Stimulated activated CD8-positive, alpha-beta memory T cell treated with anti-CD3 and anti-CD28 coated beads, Interleukin-7, amount 100 ng/mL, for 1 hour (primary cell): ENCODE measurements at places on chromosomes 5 and 9.

GRCh38 chr5:153350175-153350883 is 140.1 kb upstream of the GRIA1 start:
- DNase-seq, result no peak

- no peak for DNase-seq
Measured at GRCh38 chr9:68913054-68913453, 100.9 kb downstream of the PRKACG start.

GRCh38 chr9:112535301-112535700 is 48.7 kb downstream of the KIAA1958 start:
- DNase-seq, result no peak

DNA sequence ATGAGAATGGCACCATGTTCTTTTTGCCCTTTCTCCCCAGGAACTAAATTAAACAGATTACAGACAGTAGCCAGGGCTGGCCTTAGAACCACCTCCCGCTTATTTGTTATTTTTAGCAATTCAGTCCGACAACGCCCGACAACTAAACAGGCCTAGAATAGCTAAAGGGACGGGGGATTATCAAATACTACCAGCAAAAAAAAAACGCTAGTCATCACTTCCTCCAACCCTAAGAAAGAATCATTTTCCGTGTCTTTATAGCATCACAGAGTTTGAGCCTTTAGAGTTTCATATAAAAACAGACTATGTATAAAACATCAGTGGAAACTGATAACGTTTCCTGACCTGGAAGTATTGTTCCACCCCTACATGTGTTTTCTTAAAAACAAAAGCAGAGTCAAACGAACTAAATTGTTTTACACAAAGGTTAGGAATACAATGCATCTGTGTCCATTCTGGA is 35.3 kb downstream of the PFDN1 start:
- DNase-seq, result no peak

DNA sequence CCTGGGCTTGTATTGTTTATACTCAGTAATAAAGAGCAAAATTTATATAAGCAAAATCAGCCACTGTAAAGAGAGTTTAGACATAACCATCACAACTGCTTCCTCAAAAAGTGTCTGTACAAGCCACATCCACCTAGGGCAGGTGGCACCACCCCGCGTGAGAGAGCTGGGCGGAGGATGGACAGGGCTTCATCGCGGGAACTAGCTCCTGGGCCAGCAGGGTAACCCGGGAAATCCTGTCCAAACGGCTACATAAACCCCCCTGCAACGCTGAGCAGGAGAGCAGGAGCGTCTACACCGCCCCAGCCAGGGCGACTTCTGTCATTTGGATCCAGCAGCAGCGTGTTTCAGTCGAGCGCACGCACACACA is 1.3 kb downstream of the SLC6A3 start:
- no peak for DNase-seq

- DNase-seq, result no peak
Measured at GRCh38 chr9:72980600-72981265, 27.9 kb upstream of the ALDH1A1 start.

DNA sequence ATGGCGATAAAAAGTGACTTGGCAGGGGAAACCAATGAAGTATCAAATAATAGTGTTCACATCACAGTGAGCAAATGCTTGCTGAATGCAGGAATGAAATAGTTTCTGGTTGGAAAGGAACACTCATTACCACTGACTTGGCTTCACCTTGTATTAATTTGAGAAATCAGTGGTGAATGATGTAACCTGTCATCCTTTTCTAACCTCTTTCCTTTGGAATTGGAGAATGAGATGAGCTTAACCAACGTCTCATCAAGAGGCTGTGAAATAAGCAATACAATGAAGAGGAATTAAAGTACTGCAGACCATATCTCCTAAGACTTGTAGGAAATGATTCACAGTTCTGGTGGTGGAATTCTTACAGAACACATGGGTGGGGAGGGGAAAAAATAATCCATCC is 192.2 kb downstream of the DMAC1 start:
- no peak for DNase-seq

DNA sequence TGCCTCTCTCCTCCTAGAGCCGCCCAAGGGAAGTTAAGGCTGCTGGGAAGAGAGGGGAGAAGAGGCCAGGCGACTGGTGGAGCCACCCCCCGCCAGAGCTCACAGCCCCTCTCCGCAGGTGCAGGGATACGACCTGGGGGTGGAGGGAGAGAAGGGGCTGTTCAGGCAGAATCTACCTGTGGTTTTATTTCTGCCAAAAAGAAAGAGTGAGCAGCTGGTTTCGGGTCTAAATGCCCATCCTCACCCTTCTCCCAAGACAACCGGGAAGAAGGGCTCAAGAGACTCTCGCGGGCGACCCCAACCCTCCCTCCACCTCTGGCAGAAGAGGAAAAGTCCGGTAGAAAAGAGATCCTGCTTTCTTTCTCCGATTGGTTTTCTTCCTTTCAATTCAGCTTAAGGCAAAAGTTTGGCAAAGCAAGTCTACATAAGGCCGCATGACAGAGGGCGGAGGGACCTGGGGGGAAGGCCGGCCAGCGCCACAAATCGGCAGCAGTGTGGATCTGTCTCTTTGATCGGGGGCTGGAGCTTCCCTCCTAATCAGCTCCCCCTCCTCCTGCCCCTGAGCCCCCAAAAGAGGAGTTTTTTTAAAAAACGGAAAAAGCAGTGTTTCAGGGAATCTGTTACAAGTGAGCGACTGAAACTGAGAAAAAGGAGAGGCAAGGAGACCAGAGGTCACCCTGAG is 16.3 kb downstream of the FAM78A start:
- no peak for DNase-seq

DNA sequence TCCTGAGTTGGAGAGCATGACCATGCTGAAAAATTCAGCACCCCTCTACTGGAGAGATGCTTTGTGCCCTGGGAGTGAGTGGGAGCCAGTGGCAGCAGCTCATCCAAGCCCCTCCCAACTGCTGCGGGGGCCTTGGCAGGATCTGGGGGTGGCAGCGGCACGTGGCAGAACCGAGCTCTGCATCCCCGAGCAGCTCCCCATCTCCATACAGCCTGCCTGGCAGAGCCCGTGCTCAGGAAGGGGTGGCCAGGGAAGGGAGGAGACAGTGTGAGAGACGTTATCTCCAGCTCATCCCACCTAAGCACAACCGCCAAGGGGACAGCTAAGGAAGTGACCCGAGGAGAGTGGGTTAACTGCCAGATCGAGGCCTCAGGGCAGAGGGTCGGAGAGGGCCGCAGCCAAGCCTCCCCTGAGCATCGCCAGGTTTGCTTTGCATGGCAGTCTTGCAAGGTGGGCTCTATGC is 17.2 kb upstream of the DPM2 start:
- DNase-seq, result no peak

GRCh38 chr9:113475031-113475430 is 11.5 kb downstream of the RGS3 start:
- no peak for DNase-seq

GRCh38 chr9:3788211-3788610 is 262.4 kb upstream of the RFX3 start:
- no peak for DNase-seq

- no peak for DNase-seq
Measured at GRCh38 chr5:177350776-177351391, 584 bp downstream of the LMAN2 start.

GRCh38 chr5:141172381-141173204 is at the start of gene PCDHB7:
Gene PCDHB7 (plus strand): TSS chr5:141172644. CDS start chr5:141172836, 192 bp downstream.
- DNase-seq, result no peak

GRCh38 chr5:79590396-79590999 is 21.7 kb upstream of the TENT2 start:
- no peak for DNase-seq

DNA sequence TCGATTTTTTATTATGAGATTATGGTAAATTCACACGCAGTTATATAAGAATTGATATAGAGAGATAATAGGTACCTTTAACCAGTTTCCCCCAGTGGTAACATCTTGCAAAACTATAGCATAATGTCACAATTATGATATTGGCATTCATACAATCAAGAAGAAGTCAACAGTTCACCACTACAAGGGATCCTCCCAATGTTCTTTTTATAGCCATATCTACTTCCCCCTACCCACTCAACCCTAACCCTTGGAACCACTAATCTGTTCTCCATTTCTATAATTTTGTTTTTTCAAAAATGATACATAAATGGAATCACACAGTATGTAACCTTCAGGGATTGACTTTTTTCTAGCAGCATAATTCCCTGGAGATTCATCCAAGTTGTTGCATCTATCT is 9.8 kb downstream of the ACTL7B start:
- no peak for DNase-seq

DNA sequence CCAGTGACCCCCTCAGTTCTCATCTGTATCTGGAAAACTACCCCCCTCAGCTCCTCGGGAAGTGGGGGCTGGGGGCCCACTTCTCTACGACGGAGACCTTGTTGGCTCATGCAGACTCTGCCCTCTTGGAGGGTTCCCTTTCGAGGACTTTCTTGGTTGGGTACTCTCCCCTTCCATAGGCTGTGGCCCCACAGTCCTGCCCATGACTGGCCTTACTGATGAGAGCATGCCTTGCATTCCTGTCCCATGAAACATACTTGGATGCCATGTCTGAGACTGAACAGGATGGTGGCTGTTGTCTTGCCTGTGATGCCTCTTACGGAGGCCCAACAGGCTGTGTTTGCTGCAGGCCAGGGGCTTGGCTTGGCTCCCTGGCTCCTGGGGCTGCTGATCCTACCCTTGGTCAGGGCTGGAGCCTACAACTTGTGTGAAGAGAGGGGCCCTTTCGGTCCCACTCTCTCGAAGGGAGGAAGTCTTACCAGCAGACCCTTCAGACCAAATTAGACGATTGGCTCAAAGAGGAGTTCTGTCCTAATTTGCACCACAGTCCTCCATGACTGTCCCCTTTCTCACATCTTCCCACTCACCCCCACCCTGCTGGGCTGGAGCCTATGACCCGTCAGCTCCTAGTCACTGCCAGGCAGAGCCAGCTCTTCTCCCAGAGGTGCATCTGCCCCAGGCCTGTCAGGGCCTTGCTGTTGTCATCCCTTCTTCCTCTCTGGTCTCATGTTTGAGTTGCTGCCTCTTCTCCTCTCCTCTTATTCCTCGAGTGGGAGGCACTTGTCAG is 109.9 kb downstream of the CACNA1B start:
- no peak for DNase-seq

DNA sequence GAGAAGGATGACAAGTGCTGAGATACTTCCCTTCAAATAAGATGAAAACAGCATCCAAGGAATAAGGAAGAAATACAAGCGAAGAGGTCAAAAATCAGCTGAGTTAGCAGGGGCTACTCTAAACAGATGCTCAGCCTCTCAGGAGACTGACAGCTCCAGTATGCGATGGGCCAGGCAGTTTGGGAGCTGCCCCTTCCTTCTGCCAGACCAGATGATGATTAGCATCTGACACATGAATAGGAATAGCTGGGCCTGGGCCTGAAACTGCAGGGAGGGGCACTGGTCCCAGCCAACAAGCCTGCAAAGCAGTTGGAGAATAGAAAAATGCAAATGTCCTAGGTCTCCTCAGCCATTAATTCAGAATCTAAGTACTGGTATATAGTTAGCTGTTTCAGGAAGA is 13.1 kb upstream of the MAP3K1 start:
- no peak for DNase-seq

DNA sequence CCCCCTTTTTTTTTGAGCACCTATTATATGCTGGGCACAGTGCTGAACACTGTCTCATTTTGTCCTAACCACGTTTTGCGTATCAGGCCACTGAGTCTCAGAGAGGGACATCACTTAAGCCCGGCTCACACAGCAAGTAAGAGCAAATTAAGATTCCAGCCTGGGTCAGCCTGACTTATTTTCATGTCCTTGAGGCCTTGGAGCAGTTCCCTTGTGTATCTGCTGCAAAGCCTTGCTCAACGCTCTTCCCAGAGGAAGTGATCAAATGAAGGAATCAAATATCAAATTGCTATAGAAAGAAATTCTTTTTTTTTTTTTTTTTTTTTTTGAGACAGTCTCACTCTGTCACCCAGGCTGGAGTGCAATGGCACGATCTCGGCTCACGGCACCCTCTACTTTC is 30.7 kb downstream of the ERGIC1 start:
- DNase-seq, result no peak

GRCh38 chr9:76984486-76984885 is 35.0 kb upstream of the FOXB2 start:
- DNase-seq, result no peak

DNA sequence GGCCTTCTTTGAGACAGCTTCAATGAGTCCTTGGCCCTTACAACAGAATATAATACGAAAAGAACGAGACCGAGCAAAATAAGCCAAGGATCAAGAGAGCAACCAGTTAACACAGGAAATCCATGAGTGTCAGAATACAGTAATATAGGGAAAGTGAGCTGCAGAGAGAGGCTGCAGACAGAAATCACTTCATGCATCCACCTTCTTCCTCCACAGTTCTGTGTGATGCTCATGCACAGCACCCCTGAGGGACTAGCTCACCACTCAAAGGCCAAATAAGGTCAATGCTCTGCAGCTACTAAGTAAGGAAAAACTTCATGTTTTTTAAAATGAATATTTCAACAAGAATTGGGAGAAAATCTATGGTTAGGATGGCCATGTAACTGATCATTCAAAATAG is 257.1 kb downstream of the MCTP1 start:
- no peak for DNase-seq

GRCh38 chr9:81687521-81688261 is 1.7 kb downstream of the TLE1 start:
- no peak for DNase-seq

GRCh38 chr9:13173553-13173952 is 105.9 kb downstream of the MPDZ start:
- DNase-seq, result no peak

DNA sequence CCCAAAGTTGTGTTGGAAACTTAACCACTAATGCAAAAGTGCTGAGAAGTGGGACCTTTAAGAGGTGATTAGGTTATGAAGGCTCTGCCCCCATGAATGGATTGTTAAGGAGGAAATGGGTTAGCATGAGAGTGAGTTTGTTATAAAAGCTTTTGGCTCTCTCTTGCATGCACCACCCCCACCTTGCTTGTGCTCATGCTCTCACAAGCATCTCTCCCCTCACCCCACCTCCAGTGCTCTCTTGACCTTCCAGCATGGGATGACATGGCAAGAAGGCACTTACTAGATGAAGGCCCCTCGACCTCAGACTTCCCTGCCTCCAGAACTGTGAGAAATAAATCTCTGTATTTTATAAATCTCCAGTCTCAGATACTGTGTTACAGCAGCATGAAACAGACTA is 52.8 kb downstream of the RICTOR start:
- DNase-seq, result no peak

GRCh38 chr9:113998114-113998513 is 80.0 kb downstream of the AMBP start:
- no peak for DNase-seq

- DNase-seq, result no peak
Measured at GRCh38 chr5:165119175-165119574, 1613.8 kb downstream of the MAT2B start.

GRCh38 chr5:124739634-124740025 is 6.8 kb downstream of the ZNF608 start:
- no peak for DNase-seq

DNA sequence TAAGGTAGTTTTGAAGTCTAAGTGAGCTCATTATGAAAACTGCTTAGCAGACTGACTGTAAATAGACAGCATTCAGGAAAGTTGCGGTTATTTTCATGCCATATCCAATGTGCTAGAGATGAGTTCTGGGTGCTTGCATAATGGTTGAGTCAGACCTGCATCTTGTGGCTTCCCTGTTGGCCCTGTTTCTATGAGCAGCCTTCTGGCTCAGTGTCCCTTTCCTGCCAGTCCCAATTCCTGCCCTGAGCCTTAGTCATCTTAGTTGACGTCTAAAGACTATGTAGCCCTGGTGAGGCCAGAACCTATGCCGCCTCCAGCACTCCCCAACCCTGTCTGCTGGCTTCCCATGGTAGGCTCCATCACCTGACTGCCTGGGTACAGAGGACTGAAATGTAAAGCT is 76.3 kb upstream of the TNFSF8 start:
- no peak for DNase-seq

GRCh38 chr9:109737295-109737694 is 42.7 kb upstream of the PALM2AKAP2 start:
- no peak for DNase-seq

- DNase-seq, result no peak
Measured at GRCh38 chr9:132984202-132985070, 5.9 kb downstream of the GFI1B start.
